ENCODE measurements at places on chromosomes 13 and 19.

- DNase-seq = no peak
These were observed 252.6 kb downstream of the SLITRK5 start for GRCh38 chr13:87923753-87924152.

GRCh38 chr13:110138700-110139036 is 168.3 kb downstream of the COL4A1 start:
- DNase-seq = no peak

GRCh38 chr19:42121036-42121621 is 11.1 kb downstream of the POU2F2 start:
- DNase-seq = no peak

GRCh38 chr13:107811233-107812013 is 403.9 kb downstream of the LIG4 start:
- DNase-seq = no peak

Data from suprapubic skin (tissue), 4 donors.